ENCODE measurements at places on chromosomes 13 and 19.

GRCh38 chr19:38719761-38720558 is 24.3 kb downstream of the CAPN12 start:
- no peak for DNase-seq

DNA sequence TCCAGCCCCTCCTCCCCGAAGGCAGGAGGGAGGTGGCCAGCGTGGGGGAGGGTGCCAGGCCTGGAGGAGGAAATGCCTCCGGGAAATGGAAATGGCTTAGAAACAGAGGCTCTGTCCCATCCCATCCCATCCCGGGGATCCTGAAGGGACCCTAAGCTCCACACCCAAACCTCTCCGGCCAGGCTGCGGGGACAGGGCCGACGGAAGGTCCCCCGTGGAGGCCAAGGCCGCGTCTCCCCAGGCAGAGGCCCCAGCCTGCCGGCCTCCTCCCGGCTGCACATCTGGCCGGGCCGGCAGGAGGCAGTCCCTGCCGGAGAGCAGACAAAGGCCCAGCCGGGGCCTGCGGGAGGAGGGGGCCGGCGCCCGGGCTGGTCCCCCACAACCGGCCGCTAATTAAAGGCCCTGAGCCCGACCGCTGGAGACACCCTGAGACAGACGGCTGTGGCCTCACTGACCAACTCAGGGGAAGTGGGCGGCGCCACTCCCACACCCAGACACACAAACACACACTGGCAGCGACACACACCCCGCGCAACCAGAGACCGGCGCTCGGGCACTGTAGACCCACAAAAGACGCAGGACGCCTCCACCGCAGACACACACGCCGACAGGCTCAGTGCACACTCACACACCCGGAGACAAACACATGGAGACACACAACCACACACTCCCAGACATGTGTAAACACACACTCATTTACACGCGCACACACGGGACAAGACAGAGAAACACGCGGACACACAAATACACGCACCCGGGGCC is 1.1 kb downstream of the ADAMTS10 start:
- DNase-seq = no peak

GRCh38 chr13:100594255-100594654 is 5.7 kb upstream of the GGACT start:
- DNase-seq = no peak

DNA sequence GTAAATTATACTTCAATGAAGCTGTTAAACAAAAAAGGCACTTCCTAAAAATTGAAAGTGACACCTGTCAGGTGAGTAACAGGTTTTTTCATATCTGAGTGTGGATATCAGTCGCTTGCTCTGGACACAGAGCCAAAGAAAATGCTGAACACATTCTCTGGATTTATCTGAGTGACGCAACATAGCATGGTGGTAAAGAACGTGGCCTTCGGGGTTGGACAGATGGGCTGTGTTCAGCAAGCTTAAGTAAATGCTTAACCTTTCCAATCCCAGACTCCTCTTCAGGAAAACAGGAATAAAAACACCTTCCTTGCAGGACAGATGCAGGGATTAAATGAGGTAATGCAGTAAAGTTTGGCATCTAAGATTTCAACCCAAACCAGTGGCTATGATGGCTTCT is 132.0 kb downstream of the FOXO1 start:
- no peak for DNase-seq

DNA sequence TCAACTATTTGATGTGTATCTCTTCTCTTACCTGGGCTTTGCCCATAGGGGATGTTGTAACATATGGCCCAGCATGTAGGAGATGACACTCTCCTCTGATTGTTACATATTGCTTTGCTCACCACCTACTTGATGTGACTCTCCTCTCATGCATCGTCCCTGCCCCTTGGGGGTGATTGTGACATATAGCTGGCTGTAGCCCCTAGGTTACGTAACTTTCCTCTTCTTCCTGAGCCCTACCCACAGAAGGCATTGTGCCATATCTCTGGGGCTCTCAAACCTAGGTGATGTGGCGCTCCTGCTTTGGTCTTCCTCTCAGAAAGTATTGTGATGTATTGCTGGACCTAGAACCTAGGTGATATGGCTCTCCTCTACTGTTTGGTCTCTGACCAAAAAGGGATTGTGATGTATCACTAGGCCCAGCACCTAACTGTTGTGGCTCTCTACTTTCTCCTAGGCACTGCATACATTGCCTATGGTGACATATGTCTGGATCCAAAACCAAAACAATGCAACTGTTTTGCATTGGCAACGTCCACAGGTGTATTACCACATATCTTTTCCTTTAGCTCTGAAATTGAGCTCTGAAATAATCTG is 71.9 kb upstream of the ZNF724 start:
- DNase-seq = no peak

- no peak for DNase-seq
Observed at GRCh38 chr13:76017861-76018556, 381.9 kb downstream of the LMO7 start.

DNA sequence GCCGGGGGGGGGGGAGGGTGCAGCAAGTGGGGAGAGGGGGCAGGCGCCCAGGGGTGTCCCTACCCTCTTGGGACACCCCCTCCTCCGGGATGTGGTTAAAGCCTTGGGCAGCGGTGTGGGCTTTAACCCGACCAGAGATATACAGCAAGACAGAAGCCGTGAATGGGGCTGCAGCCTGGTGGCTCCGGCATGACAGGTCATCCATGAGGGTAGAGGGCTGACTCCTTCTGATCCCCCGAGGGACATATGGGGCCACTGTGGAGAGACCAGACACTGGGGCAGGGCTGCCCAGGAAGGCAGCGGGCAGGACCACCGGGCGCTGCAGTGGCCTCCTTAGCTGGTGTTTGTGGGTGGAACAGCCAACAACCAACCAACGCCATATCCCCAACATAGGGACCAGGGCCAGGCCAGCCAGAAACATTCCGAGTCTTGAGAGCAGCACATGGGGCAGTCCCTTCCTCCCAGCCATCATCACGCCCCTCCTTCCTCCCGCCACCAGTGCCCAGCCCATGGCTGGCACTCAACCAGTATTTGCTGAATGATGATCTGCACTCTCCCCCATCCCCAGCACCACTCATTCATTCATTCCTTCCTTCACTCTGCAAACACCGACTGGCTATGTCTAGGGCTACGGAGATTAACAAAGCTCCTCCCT is 18.2 kb downstream of the ELAVL1 start:
- no peak for DNase-seq

GRCh38 chr13:101773062-101773461 is 320.6 kb downstream of the ITGBL1 start:
- peak; percentile 18 for DNase-seq

- DNase-seq = no peak
Observed at GRCh38 chr19:48654299-48655059, 8.5 kb upstream of the CA11 start.

- no peak for DNase-seq
Observed at GRCh38 chr19:6797646-6798045, 25.1 kb downstream of the VAV1 start.

DNA sequence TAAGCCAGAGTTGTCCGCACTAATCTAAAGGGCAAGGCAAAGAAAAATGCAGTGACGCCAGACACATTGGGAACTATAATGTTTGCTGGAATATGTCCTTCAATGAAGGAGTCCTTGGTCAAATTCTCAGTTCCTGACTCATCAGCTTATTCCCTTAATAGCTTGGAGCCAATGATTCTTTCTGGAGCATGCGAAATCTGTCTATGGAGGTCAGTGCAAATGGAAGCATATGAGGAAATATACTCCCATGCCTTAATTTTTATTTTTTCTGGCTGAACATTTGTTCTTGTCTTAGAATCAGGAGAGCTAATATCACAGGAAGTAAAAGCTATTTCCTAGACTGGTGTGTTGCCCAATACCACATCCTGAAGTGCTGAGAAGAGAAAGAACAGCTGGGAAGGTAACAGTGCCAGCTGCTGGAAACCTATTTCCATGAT is 289.8 kb upstream of the SPRY2 start:
- no peak for DNase-seq

GRCh38 chr19:11813703-11814028 is 407 bp upstream of the ZNF440 start:
- no peak for DNase-seq

GRCh38 chr13:38537051-38537450 is 149.8 kb upstream of the FREM2 start:
- no peak for DNase-seq

Data from kidney glomerular epithelial cell (primary cell).